ENCODE measurements at places on chromosomes 4 and X.
A peak's percentile ranks its signal among the peaks of the same experiment; 100 is the strongest.

DNA sequence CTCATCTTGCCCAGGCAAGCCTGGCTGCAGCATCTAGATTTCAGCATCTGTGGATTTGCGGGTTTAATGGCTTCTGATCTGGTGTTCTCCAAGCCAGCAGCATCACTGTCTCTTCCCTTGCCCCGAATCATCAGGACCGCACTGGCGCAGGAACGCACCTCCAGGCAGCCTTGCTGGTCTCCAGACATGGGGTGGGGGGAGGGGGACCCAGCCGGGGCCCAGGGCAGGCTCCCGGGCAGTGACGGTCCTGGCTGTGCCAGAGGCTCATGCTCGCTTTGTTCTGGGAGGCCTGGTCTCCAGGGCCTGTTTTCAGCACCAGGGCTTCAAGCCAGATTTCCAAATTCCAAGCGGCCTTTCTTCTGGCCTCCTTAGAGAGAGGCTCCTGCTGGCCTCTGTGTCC is 4.9 kb downstream of the CFAP99 start:
- DNase-seq, result no peak

DNA sequence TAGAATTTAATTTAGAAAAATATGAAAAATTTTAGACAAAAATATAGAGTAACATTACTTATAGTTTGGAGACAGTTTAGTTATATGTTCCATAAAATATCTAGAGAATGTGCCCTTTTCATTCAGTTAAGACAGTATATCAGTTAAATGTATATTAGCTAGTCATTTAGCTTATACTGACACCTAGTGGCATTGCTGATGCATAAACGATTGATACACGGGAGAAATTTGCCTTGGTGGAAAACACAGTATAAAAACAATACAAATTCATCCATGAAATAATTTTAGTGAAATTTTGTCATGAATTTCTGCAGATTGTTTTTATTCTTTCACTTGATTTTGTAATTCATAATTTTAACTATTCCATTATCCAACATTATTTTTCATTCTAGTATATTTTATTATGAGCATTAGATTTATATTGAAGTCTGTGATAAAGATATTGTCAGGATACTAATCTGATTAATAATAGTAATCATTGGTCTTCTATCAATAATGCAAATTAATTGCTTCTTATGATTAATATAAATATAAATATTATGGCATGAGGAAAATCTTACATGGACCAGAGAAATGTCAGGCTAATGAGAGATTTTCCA is 219.0 kb downstream of the TLL1 start:
- peak; percentile 40 for DNase-seq

GRCh38 chrX:40224658-40225057 is 126.9 kb upstream of the BCOR start:
- no peak for DNase-seq

DNA sequence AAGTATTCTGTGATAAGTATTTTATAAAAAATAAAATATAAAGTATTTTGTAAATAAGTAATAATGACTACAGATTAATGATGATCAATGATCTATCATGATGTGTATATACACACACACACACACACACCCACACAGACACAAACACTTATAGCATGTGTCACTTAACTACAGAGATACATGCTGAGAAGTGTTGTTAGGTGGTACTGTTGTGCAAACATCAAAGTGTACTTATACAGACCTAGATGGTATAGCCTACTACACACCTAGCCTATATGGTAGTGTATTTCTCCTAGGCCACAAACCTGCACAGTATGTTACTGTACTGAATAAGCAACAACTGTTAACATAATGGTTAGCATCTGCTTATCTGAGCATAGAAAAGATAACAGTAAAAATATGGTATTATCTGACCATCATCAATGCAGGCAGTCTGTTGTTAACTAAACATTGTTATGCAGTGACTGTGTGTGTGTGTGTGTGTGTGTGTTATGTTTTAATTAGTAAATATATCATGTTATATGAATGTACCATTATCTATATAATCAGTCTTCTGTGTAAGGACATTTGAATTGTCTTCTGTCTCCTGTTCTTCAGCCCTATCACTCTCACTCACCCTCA is 138.2 kb downstream of the CAMK2D start:
- DNase-seq, result no peak
